ENCODE measurements at places on chromosomes 16 and 17.

DNA sequence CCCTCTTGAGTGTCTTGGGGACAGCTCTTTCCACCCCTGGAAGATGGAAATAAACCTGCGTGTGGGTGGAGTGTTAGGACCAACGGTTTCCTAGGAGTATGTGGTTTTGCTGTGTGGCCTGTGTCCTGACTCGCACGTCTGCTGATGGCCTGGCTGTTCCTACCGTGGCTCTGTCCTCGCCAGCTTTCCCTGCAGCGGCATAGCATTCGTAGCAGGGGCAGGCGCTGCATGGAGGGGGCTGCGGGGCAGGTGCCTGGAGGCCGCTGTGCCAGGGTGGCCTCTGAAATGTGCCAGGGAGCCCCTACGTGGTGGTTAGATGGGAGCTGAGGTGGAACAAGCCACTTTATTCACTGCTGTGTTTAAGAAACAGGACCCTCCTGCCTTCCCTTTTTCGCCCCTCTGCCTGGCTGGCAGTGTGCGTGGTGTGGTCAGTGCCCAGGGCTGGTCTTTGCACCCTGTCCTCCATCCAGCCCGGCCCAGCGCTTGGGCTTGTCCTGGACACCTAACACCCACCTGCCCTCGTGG lies 10.6 kb downstream of the SLC16A3 start:
- DNase-seq = no peak

GRCh38 chr17:28545787-28546415 lies 6.5 kb downstream of the UNC119 start:
- no peak for DNase-seq

- no peak for DNase-seq
Measured at GRCh38 chr16:80599466-80599865, 58.7 kb downstream of the DYNLRB2 start.

GRCh38 chr17:83019376-83019775 lies 60.0 kb upstream of the METRNL start:
- no peak for DNase-seq

GRCh38 chr17:29615048-29615385 lies 7.7 kb downstream of the CORO6 start:
- DNase-seq = no peak

GRCh38 chr17:48254896-48255295 lies 147.3 kb downstream of the SNX11 start:
- DNase-seq = no peak

DNA sequence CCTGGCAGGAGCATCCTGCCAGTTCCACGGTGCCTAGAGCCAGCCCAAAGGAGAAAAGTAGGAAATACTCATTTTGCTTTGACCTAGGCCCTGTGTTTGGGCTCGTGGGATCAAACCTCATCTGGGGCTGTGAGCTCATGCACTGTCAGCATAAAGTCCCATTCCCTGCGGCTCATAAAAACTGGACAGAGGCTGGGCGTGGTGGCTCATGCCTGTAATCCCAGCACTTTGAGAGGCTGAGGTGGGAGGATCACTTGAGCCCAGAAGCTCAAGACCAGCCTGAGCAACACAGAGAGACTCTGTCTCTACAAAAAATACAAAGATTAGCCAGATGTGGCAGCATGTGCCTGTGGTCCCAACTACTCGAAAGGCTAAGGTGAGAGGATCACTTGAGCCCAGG lies 17.9 kb downstream of the ATP6V0D1 start:
- no peak for DNase-seq
